ENCODE measurements at places on chromosomes 6 and 20.

GRCh38 chr6:125099211-125100073, 54.1 kb upstream of the TPD52L1 start:
- no peak for DNase-seq

DNA sequence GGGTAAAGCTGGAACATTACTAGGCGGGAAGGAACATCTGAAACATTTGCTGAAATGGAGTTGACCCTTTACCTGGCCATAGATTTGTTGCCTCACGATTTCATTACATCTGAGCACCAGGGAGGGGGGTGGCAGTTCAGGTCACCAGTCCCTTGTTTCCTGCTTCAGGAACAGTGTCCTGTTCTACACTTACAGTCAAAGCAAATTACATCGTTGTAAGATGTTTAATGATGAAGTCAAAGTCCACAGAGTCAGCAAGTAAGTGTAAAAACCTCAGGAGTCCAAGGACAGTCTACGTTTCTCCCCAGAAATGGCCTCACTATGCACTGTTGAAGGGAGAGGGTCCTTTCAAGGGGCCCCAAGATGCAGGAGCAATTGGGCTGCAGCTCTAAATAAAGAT, 8.9 kb upstream of the MICB start:
- no peak for DNase-seq

- peak; percentile 39 for DNase-seq
Observed at GRCh38 chr20:49541733-49542513, 26.0 kb downstream of the PTGIS start.

GRCh38 chr6:73030257-73030656, 195.0 kb downstream of the KHDC1L start:
- DNase-seq = no peak

GRCh38 chr6:22708469-22708868, 139.1 kb downstream of the HDGFL1 start:
- DNase-seq = no peak

- no peak for DNase-seq
Observed at GRCh38 chr6:39211183-39211582, 18.1 kb downstream of the KCNK5 start.

DNA sequence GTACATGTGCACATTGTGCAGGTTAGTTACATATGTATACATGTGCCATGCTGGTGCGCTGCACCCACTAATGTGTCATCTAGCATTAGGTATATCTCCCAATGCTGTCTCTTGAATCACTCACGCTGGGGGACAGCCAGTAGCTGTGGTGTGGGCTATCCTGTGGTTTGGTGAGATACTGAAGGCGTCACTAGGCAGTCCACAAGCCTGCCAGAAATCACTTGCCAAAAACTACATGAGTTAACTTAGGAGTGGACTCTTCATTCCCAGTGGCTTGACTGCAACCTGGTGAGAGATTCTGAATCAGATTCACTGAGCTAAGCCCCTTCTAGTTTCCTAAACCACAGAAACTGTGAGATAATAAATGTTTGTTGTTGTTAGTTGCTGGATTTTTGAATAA, 191.3 kb downstream of the TSHZ2 start:
- no peak for DNase-seq

- no peak for DNase-seq
Observed at GRCh38 chr6:169425628-169426370, 172.2 kb upstream of the THBS2 start.

- no peak for DNase-seq
Observed at GRCh38 chr6:76165471-76166221, 93.2 kb upstream of the IMPG1 start.

DNA sequence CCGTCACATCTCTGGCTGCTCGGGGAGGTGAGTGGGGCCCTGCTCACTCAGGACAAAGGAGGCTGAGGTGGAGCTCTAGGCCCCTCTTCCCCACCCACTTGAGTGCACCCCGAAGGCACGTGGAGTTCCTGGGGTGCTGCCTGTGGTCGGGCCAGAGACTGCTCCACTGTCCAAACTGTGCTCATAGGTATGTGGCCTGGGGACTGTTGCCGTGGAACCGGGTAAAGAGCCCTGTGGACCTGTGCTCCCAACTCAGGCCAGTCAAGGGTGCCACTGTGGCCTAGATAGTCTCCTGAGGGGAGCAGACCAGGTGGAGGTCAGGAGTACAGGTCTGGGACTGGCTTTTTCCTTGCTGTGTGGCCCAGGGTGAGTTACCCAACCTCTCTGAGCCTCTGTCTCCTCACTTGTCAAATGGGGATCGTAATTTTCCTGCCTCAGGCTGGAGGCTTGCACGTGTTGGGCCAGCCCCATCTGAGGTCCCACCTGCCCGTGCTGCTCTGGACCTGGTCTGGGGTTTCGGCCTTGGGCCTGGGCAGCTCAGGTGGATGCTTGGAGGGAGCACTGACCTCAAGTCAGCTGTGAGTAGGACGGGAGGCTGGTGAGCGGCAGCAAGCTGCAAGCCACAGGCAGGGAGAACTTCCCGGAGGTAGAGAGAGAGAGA, 12.4 kb upstream of the NPBWR2 start:
- no peak for DNase-seq

DNA sequence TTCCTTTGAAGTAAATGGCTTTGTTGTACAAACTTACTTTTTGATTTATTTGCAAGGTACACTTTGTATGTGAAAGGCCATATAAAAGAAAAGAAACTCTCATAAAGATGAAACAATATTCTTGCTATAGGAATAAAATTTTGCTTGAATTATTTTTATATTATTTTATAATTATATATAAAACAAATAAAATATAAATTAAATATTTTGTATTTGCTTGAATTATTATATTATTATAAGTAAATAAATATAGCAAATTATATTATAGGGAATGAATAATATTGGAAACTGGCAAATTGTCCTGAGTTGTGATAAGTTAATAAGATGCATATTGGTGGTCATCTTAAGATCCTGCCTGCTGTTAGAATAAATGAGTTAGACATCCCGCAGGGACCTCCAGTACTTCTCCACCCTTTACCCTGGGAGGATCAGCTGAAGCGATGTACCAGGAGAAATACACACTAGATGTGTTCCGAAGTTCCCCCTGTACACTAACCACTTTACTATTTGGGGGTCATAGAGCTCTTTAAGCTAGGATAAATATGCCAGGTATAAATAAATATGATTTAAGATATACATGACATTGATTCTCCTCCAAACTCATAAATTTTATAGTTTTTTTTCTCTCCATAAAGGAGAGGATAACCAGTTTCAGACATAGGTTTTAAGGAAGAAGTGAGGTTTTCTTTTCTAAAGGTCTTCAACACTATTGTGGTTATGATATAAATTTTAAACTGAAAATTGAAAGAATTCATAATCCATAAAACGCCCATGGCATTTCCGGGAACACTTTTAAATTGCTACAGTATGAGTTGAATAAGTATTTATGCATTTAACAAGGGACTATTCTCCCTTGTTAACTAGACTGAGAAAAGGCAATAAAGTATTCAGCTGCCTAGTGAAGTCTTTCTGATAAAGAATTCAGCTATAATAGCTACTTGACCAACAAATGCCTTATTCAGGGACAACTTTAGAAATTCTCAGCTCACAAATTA, 486.3 kb upstream of the MARCKS start:
- no peak for DNase-seq

DNA sequence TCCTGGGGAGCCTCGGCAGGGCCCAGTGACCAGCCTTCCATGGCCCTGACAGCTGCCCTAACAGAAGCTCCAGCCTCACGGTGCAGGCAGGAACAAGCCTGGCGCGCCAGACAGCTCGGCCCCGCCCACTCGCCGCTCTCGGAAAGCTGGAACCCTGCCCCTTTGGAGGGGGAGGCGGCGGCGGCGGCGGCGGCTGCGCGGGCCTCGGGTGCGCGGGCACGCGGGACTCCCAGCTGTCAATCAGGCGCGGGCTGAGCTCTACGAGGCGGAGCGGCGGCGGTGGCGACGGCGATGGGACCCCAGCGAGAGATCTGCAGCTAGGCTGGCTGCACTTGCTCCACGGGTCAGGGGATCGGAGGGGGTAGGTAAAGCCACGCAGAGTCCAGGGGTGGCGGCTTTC, at the start of gene NRSN1:
NRSN1 (plus strand) TSS at position 236 of the 400 bp plus-strand sequence. CDS start 8,113 bp downstream, outside the sequence.
- no peak for DNase-seq

DNA sequence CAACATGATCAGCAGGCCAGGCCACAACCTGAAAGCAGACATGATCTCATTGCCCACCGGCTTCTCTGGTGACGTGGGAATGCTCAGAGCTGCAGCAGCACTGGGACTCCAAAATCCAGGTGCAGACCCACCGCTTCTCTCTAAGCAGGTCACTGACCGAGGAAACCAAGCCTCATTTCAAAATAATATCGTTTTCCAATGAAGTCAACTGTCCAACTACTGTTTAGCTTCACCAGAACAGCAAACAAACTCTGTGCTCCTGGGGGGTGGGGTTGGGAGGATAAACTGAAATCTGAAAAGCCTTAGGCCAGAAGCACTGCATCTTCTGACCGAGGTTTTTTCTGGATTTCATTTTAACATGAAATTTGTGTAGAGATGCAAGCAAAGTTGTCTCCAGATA, at the start of gene GPLD1:
GPLD1 (minus strand) TSS at position 109 of the 400 bp plus-strand sequence; CDS start at position 42, 67 bp downstream.
- DNase-seq = no peak
